ENCODE measurements at places on chromosomes 13 and 19.

DNA sequence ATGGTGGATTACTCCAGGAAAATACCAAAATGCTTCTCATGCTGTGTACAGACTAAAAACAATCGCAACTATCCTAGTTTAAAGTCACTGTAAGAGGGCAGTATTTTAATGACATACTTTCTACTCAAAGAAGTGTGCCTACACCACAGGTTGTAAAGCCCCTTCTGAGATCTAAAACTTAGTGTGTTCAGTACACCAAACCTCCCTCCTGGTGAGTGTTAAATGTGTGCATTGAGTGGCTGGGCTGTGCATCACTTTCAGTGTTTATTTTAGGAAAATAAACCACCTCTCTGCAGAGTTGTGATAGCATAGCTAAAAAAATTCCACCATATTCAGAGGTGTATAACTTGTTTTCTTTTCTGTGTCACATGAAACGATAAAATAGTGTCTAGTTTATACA, 263.7 kb downstream of the DACH1 start:
- no peaks in the 10 kb centered on the region for H3K27me3 ChIP-seq
- no peak for DNase-seq
- H3K4me3 ChIP-seq = no peak overlapping the region
- H3K4me1 ChIP-seq = no peaks in the 10 kb centered on the region
- H3K36me3 ChIP-seq = no peaks in the 10 kb centered on the region
- H3K27ac ChIP-seq = no peak overlapping the region

DNA sequence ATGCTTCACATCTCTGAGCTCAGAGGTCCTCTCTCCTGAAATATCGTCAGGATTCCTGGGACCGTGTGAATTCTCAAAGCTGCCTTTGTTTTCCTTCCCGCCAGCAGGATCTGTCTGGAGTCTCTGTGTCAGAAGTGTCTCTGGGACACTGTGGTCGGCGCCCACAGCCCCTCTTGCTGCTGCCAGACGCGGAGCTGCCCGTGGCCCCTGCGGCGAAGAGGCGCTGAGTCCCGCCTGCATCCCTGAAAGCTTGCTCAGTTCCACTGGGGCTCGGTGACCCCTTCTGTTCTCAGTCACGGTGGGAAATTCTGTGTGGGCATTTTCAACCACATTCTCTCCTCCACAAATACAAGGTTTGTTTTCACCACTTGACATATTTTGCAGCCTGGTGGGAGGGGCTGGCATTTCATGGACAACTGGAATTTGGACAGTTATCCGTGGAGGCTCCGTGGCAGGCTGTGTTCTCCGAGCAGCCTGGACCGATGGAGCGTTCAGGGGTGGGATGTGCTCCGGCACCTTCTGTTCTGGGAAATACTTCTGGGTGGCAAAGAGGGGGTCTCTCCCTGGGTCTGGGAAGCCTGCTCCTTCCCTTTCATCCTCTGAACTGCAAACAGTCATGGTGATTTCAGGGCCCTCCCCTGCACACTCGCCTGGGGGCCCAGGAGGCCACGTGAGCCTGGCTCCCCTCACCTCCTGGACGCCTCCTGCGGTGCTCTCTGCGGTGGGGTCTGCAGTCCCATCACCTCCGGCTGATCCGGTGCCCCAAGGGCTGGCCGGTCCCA, 42.6 kb upstream of the GRTP1 start:
- DNase-seq = no peak
- H3K4me3 ChIP-seq = no peak overlapping the region
- no peaks in the 10 kb centered on the region for H3K4me1 ChIP-seq
- H3K36me3 ChIP-seq = no peaks in the 10 kb centered on the region
- no peak overlapping the region for H3K27ac ChIP-seq

- peak overlapping the region; percentile 18 for H3K27ac ChIP-seq
- peak overlapping the region; percentile 74 for H3K4me3 ChIP-seq
- H3K36me3 ChIP-seq = no peaks in the 10 kb centered on the region
- H3K4me1 ChIP-seq = peaks cover 6% of the 10 kb centered on the region
Measured at GRCh38 chr13:48731957-48732569, 78.3 kb downstream of the CYSLTR2 start.

DNA sequence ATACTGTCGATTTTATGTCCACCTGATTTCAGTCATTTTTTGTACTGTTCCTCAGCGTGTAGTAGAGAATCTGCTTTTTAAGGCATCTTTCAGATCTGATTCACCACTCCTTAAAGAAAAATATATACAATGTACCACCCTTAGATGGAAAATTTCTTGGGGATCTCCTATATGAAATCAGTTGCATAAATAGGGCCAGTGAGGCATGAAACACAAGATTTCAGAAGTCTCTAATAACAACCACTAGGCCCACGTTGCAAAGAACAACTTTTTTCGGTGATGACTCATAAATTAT, 1.4 kb downstream of the USP12 start:
- peaks cover 2% of the 10 kb centered on the region for H3K27me3 ChIP-seq
- no peaks in the 10 kb centered on the region for H3K36me3 ChIP-seq
- no peak for DNase-seq
- peak overlapping the region; percentile 98 for H3K4me3 ChIP-seq
- peaks cover 60% of the 10 kb centered on the region for H3K4me1 ChIP-seq
